Neuronal stem cell (in vitro differentiated cells): ENCODE measurements at places on chromosomes 3 and 15.
A peak's percentile ranks its signal among the peaks of the same experiment; 100 is the strongest.

DNA sequence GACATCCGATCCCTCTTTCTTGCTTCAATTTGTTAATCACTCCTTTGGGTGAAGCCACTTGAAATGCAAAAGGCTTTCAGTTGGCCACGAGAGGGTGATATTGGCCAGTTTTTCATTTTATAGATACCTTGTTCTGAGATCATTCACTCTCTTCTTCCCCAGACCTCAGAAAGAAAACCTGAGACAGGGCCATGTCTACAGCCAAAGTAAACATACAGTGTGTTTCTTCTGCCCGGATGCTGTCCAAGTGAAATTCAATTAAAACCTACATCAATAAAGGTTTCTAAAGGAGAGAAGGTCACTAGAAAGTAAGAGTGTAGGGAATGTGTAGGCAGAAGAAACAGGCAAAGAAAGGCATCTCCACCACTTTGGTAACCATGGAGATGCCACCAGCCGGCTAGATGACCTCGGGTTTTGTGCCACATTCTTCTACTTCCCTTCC, 39.5 kb upstream of the FMN1 start:
- DNase-seq = peak; percentile 31

- DNase-seq = peak; percentile 37
These were observed 1.5 kb downstream of the MSL2 start for GRCh38 chr3:136194409-136195257.

DNA sequence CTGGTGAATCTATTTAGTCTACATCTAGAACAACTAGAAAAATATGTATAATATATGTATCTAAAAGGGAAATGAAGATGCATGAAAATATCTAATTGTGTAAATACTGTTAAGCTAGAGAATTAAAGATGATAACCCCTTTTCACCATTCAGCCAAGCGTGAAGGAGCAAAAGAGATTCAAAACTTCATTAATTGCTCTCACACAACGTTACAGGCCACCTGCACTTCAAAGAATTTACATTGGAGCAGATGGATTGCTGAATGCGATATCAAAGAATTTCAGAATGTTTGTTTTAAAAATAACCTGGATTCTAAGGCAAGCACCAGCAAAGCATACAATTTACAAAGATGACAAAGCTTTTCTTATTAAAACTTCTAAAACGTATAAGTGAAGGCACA, 243.2 kb downstream of the ROBO2 start:
- DNase-seq = no peak

DNA sequence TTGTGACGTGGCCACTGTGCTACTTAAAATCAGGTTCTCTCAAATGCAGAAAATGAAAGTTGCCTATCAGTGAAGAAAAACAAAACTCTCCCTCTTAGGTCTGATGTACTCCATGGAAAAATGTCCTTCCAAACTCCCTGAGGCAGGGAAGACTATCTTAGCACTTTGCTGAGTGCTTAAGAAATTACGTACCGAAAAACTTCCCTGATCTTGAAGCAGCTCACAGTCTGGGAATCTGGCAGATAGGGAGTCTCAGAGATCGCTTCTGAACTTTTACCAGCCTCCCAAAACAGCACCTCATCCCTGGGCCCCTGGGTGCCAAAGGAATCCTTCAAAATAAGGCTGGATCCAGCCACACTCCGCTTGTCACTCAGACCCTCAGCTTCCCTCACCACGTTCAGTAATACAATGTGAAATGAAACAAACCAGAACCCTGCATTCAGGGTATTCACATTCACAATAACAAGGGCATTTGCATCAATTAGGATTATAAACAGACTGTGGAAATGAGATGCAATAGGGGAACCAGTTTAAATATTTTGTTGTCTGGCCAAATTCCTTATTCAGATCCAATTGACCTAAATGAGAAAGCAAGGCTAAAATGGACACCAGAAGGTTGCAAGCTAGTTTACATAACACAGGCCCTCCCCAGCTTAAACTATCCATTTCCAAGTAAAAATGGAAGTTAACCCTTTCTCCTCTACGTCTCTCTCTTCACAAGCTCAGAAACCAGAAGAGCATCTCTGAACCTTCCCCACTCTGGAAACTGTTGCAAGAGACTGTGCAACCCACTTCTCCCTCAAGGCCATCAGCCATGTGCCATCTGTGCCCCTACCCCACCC, 20.9 kb downstream of the OSBPL10 start:
- DNase-seq = no peak

GRCh38 chr3:11310258-11310657, 38.1 kb downstream of the ATG7 start:
- DNase-seq = no peak

DNA sequence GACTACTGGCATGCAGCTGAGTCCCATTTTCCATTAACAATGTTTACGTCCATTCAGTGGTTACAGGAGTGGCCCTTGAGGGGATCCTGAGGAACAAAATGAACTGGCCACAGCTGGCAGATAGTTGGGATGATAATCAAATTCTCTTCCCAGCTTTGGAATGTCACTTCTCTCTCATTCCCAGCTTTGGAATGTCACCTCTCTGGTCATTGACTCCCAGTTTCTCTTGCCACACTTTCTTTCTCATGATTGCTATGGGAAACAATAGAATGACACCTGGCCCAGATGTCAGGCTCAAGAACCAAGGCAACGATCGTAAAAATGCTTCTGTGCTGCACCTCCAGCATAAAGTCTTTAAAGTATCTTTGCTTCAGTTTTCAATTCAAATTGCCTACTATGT, 34.0 kb downstream of the ATP13A4 start:
- no peak for DNase-seq

GRCh38 chr3:150925751-150926201, 20.5 kb upstream of the MINDY4B start:
- DNase-seq = peak; percentile 36

DNA sequence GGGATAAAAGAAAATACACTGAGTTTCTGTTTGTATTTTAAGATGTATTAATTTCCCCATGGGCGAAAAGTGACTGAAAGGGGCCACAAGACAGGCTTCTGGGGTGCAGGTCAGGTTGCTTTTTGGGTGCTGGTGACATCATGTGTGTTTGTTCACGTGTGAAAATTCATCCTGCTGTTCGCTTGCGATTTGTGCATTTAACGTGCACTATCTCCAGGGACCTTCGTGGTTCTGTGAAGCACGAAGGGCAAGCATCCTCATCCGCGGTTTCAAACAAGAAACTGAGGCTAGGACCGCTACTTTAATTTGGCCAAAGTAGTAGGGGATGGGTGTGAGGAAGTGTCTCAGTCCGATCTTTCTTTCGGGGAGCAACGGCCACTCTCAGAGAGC, 1.6 kb upstream of the SMAD6 start:
- no peak for DNase-seq

GRCh38 chr3:55362210-55362960, 124.7 kb downstream of the WNT5A start:
- no peak for DNase-seq

DNA sequence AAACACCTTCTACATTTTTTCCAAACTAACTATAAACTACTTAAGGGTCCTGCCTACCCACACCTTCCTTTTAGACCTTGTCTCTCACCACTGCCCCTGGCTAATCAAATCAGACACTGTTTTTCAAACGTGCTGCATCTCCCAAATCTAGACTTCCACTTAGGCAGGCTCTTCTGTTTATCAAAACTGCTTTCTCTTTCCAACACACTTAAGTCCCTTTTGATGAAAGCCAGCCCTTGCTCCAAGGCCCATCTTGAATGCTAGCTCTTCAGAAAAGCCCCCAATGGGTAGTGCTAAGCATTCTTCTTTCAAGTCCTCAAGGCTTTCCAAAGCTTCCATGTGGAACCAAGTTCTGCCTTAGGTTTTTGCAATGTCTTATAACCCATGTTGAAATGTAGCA, 888.3 kb downstream of the TUSC7 start:
- no peak for DNase-seq
